ENCODE measurements at places on chromosomes 2 and 18.

DNA sequence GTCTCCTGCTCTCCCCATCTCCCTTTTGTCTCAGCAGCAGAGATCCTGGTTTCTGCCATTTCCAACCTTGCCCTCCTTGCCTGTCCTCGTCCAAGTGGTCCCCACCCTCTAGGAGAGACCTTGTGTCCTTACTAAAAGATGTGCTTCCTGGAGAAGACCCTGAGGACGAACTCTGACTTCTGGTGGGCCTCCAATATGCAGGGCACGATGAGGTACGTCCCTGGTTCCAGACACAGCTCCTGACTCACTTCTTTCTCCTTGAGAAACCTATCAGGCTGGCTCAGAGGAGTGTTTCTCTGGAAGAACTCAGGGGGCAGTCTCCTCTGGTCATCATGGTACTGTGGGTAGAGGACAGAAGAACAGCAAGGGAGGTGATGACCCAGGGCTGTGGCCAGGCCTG lies 28.2 kb downstream of the CAPN14 start:
- no peak for DNase-seq

DNA sequence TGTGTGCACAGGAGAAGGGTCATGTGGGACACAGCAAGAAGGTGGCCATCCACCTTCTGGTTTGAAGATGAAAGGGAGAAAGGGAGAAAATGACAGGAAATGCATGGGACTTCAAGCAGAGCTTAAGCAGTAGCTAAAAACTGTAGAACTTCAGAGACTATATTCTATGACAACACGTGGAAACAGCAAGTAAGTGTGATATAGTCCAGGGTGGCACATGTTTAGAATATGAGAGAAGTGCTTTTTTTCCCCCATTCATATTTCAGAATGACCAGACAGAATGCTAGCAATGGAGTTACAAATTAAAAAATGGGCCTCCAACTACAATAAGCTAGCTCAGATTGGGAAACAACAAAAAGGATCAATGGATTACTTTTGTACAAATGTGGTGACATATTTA lies 1042.2 kb downstream of the TMEM182 start:
- no peak for DNase-seq

DNA sequence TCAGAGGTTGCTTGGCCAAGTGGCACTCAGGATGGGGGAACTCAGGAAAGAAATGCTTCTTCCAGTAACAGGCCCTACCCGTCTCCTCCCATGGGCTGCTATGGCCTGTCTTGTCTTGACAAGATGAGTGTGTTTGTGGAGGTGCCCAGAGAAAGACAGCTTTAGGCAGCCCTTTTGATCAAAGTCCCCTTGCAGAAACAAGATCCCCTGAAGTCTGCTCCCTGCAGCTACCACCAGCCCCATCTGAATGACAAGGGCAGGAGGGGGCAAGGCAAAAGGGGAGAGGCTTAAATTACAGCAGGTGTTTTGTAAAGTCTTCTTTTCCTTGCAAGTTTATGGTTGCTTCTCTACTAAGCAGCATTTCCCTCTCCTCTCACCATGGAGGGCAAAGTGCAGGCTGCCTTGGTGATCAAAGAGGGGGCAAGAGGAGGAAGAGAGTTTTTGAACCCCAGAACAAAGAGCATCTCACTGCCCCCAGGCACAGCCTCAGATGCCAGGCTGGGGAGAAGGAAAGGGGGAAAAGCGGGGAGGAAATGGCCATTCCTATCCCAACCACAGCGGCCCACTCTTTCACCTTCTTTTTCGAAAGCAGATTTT lies 6.7 kb downstream of the EVA1A start:
- no peak for DNase-seq

GRCh38 chr18:13934676-13935075 lies 19.3 kb upstream of the MC2R start:
- no peak for DNase-seq

DNA sequence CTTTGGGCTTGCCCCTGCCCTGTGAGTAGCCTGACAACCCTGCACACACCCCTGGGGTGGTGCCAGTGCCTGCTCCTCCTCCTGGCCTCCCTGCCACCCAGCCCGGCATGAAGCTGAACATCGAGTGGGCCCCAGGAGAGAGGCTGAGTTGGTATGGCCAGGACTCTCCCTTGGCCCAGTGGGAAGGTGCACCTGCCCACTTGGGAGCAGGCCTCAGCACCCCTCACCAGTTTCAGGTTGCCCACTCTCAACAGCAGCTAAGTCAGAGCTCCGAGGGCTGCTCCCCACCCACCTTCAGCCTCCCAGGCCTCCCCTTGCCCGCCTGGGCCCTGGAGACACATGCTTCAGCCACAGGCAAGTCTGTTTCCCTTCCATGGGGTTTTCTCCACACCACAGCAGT lies 203.1 kb downstream of the KLHL29 start:
- no peak for DNase-seq

DNA sequence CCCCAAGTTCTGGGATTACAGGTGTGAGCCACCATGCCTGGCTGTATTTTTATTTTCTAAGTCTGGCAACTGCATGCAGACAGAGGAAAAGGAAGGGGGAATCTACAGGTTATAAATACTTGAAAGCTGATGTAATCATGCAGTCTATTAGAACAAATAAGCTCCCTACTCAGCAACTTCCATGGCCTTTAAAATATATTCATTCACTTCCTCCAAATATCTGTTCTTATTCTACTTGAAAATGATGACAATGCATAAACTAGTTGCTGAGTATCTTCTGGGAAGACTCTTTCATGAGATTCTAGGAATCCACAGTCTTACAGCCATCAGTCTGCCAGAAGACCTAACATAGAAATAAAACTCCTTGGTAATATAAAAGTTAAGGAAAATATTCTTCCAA lies 66.9 kb upstream of the NCKAP5 start:
- DNase-seq, result no peak

- DNase-seq, result no peak
These were observed 17.0 kb downstream of the SLC9A2 start for GRCh38 chr2:102636283-102636907.

GRCh38 chr2:39934851-39935250 lies 155.8 kb upstream of the THUMPD2 start:
- no peak for DNase-seq

GRCh38 chr18:52694804-52695203 lies 354.8 kb downstream of the DCC start:
- no peak for DNase-seq

GRCh38 chr2:127034051-127034450 lies 72.9 kb downstream of the BIN1 start:
- DNase-seq, result no peak

DNA sequence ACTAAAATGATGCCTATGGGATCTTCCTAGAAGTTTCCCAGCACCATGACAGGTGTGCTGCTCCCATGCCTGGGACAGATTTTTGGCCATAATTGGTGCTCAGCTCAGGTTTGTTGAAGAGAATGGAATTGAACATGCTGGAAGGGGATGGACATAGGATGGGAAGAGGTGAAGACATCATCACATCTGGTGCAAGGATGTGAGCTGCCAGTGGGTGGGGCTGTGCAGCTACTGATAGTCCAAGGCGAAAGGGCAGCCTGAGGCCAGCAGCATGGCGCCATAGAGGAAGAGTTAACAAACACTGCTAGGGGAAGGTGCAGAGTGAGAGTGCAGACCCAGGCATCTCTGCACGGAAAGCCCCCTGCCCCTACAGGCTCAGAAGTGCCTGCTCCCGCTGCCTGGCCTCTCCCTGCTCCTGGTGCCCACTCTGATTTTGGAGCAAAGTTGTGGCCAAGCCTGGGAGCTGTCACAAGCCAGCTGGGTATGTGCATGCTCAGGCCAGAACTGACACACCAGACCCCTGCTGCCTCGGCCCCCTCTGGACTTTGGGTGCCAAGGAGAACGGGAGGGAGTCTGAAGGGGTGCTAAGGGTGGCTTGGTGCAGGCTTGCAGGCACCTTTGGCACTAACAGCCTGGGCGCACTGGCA lies 178.6 kb downstream of the ZBTB7C start:
- no peak for DNase-seq

DNA sequence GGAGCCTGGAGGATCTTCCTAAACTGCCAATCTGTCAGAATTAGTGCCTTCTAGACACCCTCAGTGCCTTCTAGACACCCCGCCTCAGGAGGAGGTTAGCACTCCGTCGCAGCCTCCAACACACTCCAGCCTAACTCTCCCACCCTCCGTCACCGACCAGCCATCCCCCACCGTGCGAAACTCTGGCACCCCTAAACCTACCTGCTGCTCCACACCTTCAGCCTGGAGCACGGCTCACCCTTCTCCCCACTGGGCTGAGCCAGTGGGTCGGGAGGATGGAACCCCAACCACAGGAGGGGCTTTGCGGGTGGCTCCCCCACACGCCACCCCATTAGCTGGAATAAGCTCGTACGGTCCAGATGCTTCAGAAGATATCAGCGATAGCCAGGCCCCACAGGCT lies 468.9 kb upstream of the HS6ST1 start:
- DNase-seq, result no peak

- no peak for DNase-seq
These were observed 63.4 kb downstream of the BIN1 start for GRCh38 chr2:127043367-127044164.

GRCh38 chr2:106115250-106115649 lies 78.9 kb downstream of the UXS1 start:
- DNase-seq, result no peak

DNA sequence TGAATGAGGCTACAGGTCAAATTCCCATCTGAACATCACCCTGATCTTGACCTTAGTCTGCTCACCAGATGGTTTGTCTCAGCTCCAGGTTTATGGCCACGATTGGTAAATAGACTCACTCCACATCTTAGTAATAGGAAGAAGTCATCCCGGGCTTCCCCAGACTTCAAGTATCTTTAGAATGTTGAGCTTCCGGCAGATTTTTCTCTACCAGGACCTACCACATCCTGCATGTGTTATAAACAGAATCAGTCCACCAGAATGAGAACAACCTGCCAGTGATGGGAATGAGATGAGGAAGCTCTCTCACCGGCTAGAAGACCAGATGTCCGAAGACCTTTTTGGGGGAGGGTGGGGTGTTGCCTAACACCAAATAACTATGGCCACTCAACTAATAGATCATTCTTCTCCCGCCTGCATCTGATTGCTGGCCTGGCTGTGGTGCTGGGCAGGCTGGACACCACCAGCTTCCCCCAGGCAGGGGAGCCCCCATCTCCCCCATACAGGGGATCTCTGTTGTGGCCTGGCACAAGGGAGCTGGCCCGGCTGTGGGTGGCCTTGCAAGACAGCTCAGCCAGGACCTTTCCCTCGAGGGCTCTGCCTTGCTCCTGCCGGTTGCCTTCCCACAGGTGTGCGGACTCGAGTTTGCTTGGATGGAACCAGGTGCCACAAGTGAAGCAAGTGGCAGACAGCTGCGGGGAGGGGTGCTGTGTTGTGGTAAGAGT lies 88.5 kb downstream of the SH3RF3 start:
- no peak for DNase-seq

- no peak for DNase-seq
These were observed 26.0 kb downstream of the SOS1 start for GRCh38 chr2:39094717-39095363.

DNA sequence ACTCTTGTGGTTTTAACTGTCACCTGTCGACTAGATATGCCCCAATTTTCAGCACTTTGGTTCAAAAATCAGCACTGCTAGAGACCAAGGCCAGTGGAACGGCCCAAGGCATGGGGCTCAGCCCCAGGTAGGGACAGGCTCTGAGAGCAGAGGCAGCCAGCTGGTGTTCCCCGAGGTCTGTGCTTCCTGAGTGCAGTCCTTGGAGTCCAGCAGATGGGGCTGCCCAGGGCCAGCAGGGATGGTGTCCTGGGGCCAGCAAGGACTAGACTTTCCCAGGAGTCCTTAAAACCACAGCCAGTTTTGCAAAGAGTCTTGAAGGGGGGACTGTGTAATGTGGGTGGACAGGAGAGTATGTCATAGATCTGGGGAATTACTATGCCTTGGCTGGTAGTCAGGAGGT lies 56.3 kb downstream of the POMC start:
- no peak for DNase-seq

GRCh38 chr2:21038403-21039073 lies 5.3 kb downstream of the APOB start:
- no peak for DNase-seq

- no peak for DNase-seq
These were observed 10.1 kb downstream of the ABI2 start for GRCh38 chr2:203338322-203338721.

DNA sequence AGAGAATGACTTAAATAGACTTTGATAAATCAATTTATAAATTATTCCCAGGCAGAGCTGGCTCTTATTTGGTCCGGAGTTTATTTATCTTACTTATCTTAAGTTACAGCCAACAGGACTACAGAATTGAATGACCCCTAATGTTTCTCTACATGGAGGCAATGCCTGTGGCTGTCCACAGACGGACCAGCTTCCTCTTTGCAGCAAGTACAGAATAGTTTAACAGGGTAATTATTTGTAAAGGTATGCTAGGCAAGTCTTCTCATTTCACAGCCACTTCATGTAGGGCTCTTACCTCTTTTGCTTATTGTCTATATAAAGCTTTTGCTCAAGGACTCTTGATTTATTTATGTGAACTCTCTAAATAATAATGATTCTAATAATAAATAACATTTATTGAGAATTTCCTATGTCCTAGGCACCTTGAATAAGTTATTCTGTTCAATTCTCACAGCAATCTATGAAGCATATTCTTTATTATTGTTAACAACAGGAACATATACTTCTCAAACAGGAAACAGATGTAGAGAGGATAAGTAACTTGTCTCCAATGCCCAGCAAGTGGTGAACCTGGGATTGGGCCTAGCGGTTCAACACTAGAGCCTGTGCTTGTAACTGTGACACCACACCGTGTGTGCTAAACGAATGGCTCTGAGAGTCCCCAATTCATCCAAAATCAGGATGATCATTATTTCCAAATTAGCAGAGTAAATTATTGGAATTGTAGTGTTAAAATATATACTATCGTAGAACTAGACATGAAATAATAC lies 58.8 kb upstream of the NXPH2 start:
- no peak for DNase-seq

DNA sequence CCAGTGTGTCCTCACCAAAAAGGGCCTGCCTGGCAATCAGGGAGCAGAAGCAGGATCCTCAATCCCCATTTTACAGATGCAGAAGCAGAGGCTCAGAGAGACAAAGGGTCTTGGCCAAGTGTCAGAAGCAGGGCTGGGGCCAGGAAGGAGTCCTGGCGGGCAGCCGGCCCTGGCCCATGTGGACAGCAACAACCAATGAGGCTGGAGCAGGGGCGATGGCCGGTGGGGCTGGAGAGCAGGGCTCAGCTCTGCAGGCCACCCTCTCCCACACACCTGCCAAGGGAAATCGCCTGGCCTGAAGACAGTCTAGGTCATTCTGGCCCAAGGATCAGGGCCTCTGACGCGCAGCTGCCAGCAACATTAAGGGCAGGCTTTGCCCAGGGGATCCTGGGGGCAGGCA lies 243.9 kb downstream of the ATAD2B start:
- DNase-seq, result no peak

GRCh38 chr2:221399183-221399582 lies 172.9 kb downstream of the EPHA4 start:
- DNase-seq, result no peak

All from stimulated activated CD4-positive, alpha-beta T cell treated with anti-CD3 and anti-CD28 coated beads, Interleukin-4, amount 100 ng/mL, for 48 hours (primary cell).